Colonic mucosa (tissue), 4 donors: ENCODE measurements at places on chromosomes 6 and 20.

DNA sequence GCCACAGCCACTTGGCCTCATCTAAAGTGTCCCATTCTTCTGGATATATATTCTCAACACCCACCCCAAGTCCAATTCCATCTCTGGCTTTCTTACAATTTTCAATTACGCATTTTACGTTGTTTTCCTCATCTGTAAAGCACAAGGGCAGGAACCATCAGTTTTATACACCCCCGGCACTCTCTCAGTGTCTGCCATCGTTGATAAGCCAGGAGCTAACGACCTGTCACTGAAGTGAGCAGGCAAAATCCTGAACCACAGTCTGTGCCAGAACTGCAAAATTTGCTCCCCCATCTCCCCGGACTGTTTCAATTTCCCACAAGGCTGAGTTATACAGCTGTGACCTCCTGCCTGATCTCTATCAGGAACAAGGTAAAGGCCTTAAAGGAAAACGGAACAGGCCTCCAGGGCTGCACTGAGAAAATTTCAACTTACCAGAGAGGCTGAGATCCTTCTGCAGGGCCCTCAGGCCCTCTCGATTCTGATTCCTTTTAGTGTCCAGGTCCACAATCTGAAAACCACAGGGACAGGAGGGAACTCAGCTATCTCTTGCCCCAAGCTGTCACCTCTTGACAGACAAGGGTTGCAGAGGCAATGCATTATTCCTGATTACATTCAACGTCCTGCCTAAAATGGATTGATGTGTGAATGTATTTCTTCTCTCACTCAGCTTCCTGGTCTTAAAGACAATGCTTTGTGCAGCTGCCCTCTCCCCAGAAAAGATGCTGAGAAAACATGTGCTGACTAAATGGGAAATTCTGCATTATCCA is 1.8 kb downstream of the PDRG1 start:
- no peak for DNase-seq

DNA sequence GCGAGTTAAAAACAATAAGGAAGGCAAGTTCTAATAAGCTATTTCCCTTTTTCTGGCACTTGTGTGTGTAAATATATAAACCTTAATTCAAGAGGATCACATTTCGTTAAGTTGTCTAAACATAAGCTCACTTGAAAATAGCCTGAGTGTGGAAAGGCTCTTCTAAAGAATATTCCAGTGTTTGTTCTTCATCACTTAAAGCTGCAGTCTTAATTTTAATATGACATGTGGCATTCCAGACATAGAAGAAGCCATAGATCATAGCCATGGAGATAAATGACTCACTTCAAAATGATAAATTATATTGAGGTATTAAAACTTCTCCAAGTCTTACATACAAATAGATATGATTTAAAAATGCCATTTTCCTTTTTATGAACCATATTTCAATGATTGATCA is 42.1 kb downstream of the IYD start:
- no peak for DNase-seq

DNA sequence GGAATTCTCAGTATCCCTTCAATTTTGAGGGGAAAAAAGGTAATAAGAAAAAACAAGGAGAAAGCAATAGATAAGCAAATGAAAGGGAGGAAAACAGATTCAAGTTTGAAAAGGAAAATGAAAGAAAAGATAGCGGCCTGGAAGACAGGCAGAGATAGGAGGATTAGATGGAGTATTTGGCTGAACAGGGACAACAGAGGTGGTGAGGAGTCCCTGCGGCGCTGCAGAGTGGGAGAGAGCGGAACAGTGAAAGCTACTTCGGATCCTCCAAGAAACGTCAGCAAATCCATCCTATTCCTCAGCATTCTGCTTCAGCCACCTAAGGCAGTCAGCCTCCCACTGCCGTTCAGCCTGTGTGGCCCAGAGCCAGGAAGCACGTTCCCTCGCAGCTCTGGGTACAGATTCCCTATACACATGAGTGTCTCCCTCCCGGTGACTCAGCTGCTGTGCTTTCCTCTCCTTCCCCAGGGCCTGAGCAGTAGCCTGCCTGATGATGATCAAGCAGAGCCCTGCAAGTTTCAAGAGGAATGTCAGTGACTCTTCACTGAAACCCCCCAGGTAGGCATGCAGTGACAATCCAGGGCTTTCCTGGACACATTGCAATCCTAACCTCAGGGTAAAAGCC is 43.4 kb upstream of the CDYL start:
- peak; percentile 19 for DNase-seq

DNA sequence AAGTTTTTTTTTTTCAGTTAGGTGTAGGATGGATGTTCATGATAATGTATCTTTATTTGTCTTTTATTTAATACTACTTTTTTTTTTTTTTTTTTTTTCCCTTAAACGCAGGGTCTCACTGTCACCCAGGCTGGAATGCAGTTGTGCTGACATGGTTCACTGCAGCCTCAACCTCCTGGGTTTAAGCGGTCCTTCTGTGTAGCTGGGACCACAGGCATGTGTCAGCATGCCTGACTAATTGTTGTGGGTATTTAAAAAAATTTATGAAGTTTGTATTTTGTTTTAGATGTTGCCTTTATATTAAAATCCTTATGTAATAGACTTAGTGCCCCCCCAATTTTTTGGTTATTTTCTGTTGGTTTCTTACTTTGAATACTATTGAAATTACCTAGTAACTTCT is 42.6 kb downstream of the NCOA3 start:
- no peak for DNase-seq

GRCh38 chr6:63802606-63803206 is 167.1 kb downstream of the PHF3 start:
- no peak for DNase-seq

GRCh38 chr6:31661262-31662123 is 915 bp upstream of the C6orf47 start:
- DNase-seq = no peak

- DNase-seq = no peak
These were observed 3.4 kb downstream of the OGFRL1 start for GRCh38 chr6:71292001-71292400.

GRCh38 chr6:149164199-149164750 is 153.2 kb upstream of the TAB2 start:
- no peak for DNase-seq

GRCh38 chr20:62618611-62619529 is 23.4 kb upstream of the SLCO4A1 start:
- DNase-seq = no peak

- DNase-seq = no peak
These were observed 267.2 kb downstream of the ADGRG6 start for GRCh38 chr6:142568857-142569597.

- DNase-seq = peak; percentile 63
These were observed 53.3 kb upstream of the EPB41L1 start for GRCh38 chr20:36101192-36101591.

DNA sequence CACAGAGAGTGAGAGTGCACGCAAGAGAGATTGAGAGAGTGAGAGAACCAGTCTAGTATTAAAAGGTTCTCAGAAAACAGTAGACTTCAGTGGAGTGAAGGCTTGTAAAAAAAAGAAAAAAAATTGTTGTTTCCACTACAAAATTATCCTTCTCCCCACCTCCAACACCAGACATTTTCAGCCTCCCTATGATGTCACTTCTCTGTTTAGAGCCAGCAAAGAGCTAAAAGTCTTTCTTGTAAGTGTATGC is 77.8 kb downstream of the BACH2 start:
- DNase-seq = no peak

GRCh38 chr6:110075406-110075805 is 97.3 kb downstream of the GPR6 start:
- DNase-seq = no peak

DNA sequence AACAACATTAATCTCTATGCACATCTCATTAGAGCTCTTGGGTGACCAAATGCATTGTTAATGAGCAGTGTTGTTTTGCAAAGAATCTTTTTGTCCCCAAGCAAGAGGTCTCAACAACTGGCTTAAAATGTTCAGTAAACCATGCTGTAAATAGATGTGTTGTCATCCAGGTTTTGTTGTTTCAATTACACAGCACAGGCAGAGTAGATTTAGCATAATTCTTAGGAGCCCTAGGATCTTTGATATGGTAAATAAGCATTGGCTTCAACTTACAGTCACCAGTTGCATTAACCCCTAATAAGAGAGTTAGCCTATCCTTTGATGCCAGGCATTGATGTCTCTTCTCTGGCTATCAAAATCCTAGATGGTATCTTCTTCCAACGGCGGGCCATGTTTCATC is 23.3 kb downstream of the NUP153 start:
- no peak for DNase-seq

DNA sequence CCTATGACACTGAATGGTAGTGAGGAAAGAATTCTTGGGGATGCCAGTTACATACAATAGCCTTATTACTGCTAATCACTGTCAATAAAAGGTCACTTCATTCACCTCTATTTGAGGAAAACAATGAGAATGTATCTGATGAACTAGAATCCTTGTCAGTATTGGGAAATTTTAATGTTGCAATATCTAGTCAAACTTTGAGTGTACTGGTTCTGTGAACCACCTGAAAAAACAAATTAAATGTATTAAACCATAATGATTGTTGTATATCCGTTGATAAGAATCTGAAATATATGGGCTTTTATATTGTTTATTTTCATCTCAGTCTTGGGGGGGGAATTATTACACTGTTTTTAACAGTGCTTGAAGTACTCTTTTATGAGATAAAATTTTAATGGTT is 10.6 kb downstream of the TAF11 start:
- DNase-seq = no peak

- no peak for DNase-seq
These were observed 49.8 kb downstream of the MBOAT1 start for GRCh38 chr6:20162515-20162914.

DNA sequence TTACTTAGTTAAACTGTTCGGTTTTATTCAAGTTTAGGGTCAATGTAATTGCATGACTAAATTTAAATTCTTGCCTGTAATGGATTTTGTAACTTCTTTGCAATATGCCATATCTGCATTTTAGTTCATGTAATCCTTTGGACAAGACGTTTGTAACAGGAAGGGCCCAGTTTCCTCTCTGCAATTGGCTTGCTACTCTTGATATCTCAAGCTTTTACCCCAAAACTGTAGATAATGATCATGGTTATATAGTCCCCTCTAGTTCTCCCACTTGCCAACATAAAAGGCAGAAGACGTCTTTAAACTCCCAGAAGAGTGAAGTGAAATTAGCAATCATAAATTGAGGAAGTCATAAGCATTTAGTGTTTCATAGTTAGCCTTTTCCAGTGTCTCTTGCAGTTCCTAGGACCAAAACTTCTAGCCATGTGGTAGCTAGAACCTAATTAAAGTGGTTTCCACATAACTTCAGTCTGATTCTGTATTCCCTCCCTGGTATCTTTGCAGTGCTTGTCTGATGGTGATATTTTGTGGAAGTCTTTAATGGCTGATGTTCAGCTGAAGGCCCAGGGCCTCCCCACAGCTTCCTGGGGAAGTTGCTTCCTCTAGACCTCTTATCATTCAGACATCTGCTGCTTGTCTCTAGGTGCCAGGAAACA is 117.8 kb upstream of the SUPT3H start:
- DNase-seq = no peak

GRCh38 chr20:52034581-52034980 is 157.0 kb downstream of the ZFP64 start:
- no peak for DNase-seq

DNA sequence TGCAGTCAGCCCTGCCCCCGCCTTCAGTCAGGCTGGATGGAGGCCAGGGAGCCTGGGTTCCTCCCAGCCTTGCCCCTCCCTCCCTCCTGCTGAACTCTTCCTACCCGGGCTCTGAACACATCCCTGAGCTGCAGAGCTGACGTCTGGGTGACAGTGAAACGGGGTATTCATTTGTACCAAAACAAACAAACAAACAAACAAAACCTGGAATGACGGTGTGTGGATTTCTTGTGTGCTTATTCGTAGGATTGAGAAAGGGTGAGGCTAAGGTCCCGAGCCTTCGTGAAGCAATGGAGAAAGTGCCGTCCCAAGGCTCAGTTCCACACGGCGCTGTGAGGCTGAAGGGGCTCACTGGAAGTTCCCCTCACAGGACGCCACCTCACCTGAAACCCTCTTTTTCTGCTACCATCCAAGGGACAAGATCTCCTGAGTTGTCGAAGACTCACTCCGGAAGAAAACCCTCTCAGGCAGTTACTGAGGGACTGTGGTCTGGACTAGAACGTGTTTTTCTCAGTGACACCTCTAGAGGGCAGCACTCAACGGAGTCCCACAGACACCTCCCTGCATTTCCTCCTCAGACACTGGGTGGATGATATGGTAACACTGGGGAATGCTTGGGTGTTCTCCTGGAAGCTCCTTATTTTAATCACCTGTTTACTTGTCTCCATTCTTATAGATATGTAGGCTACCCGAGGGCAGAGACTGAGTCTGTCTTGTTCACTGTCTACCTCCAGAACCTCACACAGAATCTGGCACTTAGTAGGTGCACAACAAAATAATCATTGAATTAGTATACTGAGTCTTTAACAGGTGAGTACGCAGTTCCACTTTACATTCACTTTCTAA is 27.3 kb downstream of the GSTA3 start:
- DNase-seq = peak; percentile 82

- no peak for DNase-seq
These were observed 90.8 kb downstream of the DOK5 start for GRCh38 chr20:54566031-54566688.

GRCh38 chr6:21241231-21242130 is 352.1 kb upstream of the SOX4 start:
- DNase-seq = no peak

DNA sequence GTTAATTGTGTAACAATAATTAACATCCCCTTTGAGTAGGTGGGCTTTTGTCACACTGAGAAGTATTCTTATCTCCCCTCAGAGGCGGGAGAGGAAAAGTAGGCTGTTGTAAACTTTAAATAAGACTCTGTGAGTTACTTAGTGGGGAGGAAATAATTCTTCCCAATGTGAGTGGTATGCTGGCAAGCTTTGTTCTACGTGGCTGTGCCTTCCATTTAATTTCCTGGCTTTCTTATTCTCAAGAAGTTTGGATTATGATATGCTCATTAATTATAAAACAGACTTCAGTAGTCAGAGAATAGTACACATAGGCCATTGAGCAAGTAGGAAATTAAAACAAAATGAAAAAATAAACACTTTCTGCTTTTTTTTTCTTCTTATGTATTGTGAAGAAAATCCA is 19.1 kb downstream of the ADGRB3 start:
- no peak for DNase-seq

DNA sequence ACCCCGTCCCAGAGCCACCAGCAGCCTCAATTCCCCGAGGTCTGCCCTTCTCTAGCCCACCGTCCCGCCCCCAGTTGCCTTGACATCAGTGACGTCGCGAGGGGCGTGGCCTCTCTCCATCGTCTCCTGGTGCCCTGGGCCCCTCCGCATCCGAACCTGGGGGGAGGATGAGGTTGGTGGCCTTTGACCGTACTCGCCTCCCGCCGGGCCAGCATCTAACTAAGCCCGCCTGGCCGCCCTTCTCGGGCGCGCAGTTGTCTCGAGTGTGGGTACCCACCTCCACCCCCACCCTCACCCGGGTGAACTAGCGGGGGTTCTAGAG is 5.5 kb upstream of the ARMC12 start:
- DNase-seq = peak; percentile 96

GRCh38 chr6:101118136-101118396 is 236.9 kb upstream of the ASCC3 start:
- no peak for DNase-seq

GRCh38 chr6:142361779-142362750 is 60.3 kb downstream of the ADGRG6 start:
- no peak for DNase-seq

- peak; percentile 91 for DNase-seq
These were observed 99.1 kb downstream of the HIVEP2 start for GRCh38 chr6:142845624-142846458.

GRCh38 chr20:20019123-20019522 is 2.0 kb downstream of the NAA20 start:
- no peak for DNase-seq

- DNase-seq = no peak
These were observed 200.7 kb upstream of the SPTLC3 start for GRCh38 chr20:12808006-12808567.
